Cortex of kidney (tissue), 1 donor: ENCODE measurements at places on chromosomes 13 and 19.

DNA sequence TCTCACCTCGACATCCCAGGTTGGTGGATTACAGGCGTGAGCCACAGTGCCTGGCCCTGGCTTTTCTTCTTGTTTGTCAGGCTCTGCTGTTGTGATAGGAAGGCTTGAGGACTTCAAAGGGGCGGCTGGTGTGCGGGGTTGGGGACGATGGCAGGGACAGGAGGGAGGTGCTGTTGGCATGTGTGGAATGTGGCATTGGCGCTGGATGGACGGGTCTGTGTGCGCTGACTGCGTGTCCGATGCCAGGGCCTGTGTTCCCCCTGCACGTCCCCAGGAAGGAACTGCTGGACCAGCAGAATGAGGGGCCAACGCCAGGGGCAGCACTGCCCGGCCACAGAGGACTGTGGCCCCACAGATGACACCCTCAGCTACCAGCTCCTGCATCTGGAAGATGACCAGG is 12.7 kb upstream of the PTBP1 start:
- no peak for DNase-seq

- DNase-seq = no peak
These were observed 32.8 kb downstream of the ELL start for GRCh38 chr19:18488838-18489626.

GRCh38 chr19:275958-276646 is 15.1 kb downstream of the PLPP2 start:
- no peak for DNase-seq

- DNase-seq = no peak
These were observed 26.5 kb downstream of the ATP4B start for GRCh38 chr13:113631341-113632095.

- DNase-seq = no peak
These were observed 61.5 kb upstream of the SLC15A1 start for GRCh38 chr13:98813993-98814392.

GRCh38 chr19:5269926-5270325 is 70.7 kb downstream of the PTPRS start:
- no peak for DNase-seq

DNA sequence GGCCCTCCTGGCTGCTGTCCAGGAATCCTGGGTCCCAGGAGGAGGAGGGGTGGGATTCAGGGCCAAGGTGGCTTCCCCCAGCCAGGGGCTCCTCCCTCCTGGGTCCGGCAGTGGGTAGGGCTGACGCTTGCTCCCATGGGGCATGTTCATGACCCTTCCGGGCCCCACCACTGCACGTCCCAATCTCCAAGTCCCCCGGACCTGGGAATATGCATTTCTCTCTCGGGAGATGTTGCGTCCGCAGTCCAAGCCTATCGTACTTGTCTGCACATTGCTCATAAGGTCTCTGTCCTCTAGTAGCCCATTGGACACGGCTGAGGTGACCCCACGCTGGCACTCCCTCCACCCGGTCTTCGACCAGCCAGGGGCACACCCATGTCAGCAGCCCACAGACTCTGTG is 192.3 kb downstream of the TEX29 start:
- no peak for DNase-seq

DNA sequence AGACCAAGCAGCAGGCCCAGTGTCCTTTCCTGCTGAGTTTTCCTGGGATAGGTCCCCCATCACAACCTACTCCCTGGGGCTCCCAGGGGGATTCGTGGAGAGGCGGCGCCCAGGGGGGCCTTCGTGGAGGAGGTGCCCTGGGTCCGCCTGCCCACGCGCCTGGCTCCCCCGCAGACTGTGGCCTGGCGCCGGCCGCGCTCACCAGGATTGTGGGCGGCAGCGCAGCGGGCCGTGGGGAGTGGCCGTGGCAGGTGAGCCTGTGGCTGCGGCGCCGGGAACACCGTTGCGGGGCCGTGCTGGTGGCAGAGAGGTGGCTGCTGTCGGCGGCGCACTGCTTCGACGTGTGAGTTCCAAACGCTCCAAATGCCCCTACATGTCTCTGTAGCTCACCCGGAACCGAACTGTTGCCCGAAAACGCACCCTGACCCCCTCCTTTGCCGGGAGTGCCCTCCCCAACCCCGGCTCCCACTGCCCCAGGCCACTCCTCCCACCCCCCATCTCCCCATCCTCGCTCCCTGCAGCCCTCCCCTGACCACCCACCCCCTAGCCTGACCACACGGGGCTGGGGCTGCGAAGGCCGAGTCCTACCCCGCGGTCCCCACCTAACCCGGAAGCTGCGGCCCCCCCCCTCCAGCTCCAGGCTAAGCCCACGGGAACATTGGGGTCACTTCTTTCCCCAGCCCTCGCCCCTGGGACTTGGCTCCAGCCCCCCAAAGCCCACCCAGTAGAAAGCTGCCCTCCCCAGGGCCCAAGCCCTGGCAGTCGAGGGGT is 3.3 kb downstream of the TIMM13 start:
- DNase-seq = no peak

- DNase-seq = no peak
These were observed 77.3 kb downstream of the FGF9 start for GRCh38 chr13:21748166-21748565.

GRCh38 chr19:44782729-44783128 is 5.0 kb downstream of the CBLC start:
- no peak for DNase-seq

- no peak for DNase-seq
These were observed 5.5 kb upstream of the ECH1 start for GRCh38 chr19:38836983-38837626.

- DNase-seq = no peak
These were observed 175.4 kb downstream of the KLF12 start for GRCh38 chr13:73958657-73959397.

DNA sequence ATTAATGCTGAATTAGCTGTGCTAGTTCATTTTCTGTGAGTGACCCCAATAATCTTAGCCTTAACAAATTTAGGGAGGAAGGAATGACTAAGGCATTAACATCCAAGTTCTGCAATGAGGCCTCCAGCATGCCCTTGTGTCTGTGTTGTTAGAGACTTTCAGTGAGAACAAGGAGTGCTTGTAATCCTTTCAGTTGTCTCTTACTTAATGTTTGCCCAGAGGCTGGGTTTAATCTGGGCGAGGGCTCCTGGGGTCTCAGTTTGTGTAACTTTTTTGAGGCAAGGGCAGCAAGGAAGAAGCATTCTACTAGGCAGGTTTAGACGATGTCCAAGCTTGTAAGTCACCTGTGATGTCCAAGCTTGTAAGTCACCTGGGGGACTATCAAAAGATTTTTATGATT is 24.3 kb downstream of the CCNA1 start:
- no peak for DNase-seq

DNA sequence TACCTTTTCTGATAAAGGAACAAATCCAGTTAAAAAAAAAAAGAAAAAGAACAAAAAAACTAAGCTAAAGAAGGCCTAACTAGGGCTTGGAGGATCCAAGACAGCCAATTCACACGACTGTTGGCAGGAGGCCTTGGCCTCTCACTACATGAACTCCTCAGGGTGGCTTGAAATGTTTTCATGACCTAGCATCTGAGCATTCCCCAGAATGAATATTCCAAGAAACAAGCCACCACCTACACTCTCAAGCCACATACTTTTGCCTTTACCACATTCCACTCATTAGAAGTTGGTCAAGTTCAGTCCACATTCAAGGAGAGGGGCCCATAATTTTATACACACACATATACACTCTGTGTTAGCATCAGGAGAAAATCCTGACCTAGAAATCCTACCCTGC is 97.6 kb upstream of the SIAH3 start:
- no peak for DNase-seq

DNA sequence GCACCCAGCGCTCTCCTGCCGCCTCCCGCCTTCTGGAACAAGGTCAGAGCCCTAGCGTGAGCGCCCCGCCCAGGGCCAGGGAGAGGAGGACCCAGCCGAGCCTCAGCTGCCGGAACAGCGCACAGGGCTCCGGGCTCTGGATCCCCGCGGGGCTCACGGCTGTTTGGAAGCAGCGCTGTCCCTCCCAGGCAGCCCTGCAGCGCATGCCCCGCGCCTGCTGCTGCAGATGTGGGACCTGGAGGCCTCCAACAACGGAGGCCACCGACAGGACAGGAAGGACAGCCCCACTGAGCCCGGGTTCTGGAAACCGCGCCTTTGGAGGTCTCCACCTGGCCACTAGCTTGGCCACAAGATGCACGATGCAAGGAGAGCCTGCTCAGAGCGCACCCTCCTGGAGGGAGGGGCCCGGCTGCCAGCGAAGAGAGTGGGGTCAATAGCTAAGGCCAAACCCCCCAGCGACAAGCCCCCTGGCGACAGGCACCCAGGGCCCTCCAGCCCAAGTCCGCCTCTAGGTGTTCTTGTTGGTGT is 12.6 kb downstream of the ZSCAN18 start:
- DNase-seq = no peak

GRCh38 chr13:23898101-23898500 is 799 bp upstream of the C1QTNF9B start:
- DNase-seq = no peak

DNA sequence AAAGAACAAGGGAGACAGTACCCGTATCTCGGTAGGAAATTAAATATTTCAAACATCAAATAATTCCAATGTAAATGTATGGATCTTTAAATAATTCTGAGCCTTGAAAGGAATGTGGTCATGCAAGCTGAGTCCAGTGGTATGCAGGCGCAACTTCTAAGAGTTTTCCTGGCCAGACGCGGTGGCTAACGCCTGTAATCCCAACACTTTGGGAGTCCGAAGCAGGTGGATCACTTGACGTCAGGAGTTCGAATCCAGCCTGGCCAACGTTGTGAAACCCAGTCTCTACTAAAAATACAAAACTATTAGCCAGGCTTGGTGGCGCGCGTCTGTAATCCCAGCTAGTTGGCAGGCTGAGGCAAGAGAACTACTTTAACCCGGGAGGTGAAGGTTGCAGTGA is 1.1 kb upstream of the ZNF845 start:
- DNase-seq = no peak

- no peak for DNase-seq
These were observed 8.7 kb downstream of the MAP2K2 start for GRCh38 chr19:4115050-4115817.

DNA sequence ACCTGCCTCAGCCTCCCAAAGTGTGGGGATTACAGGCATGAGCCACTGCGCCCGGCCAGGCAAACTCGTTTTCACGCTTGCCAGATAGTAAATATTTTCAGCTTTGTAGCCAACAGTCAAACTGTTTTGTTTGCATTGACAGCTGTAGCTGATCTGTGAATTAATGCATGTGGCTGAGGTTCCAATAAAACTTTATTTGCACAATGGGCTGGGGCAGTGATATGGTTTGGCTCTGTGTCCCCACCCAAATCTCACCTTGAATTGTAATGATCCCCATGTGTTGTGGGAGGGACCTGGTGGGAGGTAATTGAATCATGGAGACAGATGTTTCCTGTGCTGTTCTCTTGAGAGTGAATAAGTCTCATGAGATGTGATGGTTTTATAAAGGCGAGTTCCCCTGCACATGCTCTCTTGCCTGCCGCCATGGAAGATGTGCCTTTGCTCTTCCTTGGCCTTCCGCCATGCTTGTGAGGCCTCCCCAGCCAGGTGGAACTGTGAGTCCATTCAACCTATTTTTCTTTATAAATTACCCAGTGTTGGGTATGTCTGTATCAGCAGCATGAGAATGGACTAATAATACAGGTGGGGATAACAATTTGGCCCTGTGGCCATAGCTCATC is 22.4 kb upstream of the RANBP3 start:
- DNase-seq = no peak

DNA sequence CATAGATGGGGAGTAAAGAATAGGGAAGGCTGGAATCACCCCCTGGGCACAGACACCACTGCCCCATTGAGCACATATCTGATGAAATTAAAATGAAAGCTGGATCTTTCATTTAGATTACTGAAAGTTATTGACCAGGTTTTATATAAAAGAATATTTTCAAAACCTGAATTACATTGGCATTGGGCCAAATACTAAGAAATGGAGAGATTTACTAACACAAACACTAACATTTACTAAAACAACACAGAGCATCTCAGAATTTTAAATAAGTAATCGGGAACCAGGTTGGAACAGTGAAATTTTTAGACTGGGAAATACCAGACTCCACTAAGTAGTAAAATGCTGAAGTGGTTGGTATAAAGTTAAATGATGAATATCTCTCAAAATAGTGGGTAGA is 88.9 kb downstream of the HS6ST3 start:
- DNase-seq = no peak

GRCh38 chr13:31208559-31209122 is 8.9 kb downstream of the B3GLCT start:
- no peak for DNase-seq

- no peak for DNase-seq
These were observed 34.6 kb upstream of the KATNAL1 start for GRCh38 chr13:30341815-30342570.

GRCh38 chr13:32453981-32454380 is 26.1 kb upstream of the N4BP2L1 start:
- DNase-seq = no peak

DNA sequence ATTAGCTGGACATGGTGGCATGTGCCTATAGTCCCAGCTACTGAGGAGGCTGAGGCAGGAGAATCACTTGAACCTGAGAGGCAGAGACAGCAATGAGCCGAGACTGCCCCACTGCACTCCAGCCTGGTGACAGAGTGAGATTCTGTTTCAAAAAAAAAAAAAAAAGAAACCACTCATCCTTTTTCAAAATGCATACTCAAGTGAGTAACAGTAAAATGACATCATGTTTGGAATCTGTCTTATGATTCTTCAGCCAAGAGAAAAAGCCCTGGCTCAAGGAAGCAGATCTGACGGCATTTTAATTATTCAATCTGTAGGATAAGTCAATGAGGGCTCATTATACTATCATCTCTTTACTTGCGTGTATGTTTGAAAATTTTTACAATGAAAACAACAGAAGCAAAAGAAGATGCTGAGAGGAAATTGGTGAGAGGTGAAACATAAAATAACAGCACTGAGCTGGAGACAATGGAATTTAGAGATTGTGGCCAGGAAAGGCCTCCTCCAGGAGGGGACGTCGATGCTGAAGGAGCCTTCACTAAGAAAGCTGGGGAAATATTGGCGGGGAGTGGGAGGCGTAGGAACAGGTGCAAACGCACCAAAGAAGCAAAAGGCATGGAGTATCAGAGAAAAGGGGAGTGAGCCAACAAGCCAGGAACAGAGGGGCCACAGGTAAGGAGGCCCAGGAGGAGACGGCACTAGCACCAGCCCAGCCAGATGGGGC is 12.9 kb upstream of the CCNE1 start:
- no peak for DNase-seq

DNA sequence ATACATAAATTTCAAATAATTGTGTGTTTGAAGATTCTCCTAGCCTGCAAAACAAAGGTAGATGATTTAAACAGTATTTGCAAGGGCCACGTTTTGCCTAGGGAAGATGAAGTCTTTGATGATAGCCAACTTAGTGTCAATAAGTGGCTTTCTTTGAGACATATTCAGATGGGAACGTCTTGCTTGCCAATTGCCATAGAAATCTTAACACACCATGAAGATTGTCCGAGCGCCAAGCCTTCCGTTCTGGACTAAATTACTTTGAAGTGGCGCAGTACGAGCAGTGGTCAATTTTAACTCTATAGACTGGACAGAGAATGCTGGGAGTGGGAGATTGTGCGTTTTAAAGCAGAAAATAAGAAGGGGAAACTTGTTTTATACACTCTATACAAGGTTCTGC is 9.9 kb downstream of the ZIC5 start:
- no peak for DNase-seq
